Muscle of leg (tissue), 16 donors: ENCODE measurements at places on chromosomes 7 and 10. TPM values are rescaled to one million over a fixed set of nuclear protein-coding genes. Genes with fewer than 3 reads are reported as not detected.

GRCh38 chr10:27153845-27154193 lies 365 bp downstream of the YME1L1 start:
- DNase-seq: no peak
- peaks cover 7% of the 10 kb centered on the region for H3K36me3 ChIP-seq
- H3K27ac ChIP-seq: peak overlapping the region; percentile 100
- no peaks in the 10 kb centered on the region for H3K27me3 ChIP-seq

DNA sequence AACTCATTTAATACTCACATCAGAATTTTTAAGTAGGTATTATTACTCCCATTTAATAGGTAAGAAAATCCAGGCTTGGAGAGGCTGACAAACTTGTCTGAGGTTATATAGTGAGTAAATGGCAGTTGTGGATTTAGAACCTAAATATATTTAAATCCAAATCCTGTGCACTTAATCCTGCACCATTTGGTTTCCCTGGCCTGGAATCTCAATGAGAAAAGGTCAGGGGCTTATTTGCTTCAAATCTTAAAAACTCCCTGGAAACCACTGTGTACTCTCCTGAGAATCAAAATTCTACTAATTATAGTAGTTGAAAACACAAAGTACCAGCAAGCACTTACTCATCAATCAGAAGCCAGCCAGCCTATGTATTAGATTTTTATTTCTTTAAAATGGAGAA lies 97.7 kb downstream of the DNMBP start:
- peaks cover 4% of the 10 kb centered on the region for H3K4me1 ChIP-seq
- peaks cover 19% of the 10 kb centered on the region for H3K36me3 ChIP-seq
- no peaks in the 10 kb centered on the region for H3K27me3 ChIP-seq
- H3K4me3 ChIP-seq: no peak overlapping the region
- H3K27ac ChIP-seq: no peak overlapping the region

DNA sequence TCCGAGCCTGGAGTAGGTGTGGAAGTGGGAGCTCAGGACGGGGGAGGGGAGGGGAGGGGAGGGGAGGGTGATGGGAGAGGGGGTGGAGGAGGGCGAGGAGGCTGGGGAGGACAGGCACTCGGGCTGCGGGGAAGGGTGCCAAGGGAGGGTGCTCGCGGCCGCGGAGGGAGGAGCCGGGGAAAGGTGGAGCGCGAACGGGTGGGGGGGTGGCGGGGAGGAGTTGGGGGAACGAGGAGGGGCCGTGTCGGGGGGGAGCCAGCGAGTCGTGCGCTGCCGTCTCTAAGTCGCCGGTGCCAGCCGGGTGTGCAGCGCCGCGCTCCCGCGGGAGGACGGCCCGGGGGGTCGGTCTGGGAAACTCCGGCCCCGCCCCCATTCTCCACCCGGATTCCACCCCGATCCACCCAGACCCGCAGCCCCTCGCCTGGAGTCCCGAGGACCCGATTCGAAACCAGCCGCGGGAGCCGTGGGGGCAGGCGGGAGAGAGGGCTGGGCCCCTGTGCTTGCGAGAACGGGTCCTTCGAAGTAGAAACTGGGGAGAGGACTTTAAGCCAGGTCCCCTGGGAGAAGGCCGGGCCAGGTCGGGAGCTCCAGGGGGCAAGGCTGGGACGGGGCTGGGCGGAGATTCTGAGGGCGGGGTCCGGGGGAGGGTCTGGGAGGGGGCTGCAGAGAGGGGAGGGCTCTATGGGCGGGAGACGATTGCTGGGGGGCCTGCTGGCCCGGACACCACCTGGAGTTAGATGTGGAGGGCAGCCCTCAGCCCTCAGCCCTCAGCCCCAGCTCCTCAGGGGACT lies at the start of gene ZNF467:
Gene ZNF467, minus strand, starts transcription at position 143 of the 791 bp plus-strand sequence. CDS start 2,556 bp downstream, outside the sequence.
- DNase-seq: peak; percentile 74
- no peaks in the 10 kb centered on the region for H3K36me3 ChIP-seq
- peaks cover 47% of the 10 kb centered on the region for H3K4me1 ChIP-seq
- H3K4me3 ChIP-seq: peak within 1 kb of the TSS; percentile 63

PHYHIPL gene
- total RNA-seq: 0.31 TPM

RTKN2 gene
- 2.4 TPM for total RNA-seq

- H3K27ac ChIP-seq: no peak overlapping the region
- no peaks in the 10 kb centered on the region for H3K4me1 ChIP-seq
- H3K27me3 ChIP-seq: no peaks in the 10 kb centered on the region
- H3K4me3 ChIP-seq: no peak overlapping the region
- no peaks in the 10 kb centered on the region for H3K36me3 ChIP-seq
These were observed 132.9 kb downstream of the LRRN3 start for GRCh38 chr7:111223802-111224253.

DNA sequence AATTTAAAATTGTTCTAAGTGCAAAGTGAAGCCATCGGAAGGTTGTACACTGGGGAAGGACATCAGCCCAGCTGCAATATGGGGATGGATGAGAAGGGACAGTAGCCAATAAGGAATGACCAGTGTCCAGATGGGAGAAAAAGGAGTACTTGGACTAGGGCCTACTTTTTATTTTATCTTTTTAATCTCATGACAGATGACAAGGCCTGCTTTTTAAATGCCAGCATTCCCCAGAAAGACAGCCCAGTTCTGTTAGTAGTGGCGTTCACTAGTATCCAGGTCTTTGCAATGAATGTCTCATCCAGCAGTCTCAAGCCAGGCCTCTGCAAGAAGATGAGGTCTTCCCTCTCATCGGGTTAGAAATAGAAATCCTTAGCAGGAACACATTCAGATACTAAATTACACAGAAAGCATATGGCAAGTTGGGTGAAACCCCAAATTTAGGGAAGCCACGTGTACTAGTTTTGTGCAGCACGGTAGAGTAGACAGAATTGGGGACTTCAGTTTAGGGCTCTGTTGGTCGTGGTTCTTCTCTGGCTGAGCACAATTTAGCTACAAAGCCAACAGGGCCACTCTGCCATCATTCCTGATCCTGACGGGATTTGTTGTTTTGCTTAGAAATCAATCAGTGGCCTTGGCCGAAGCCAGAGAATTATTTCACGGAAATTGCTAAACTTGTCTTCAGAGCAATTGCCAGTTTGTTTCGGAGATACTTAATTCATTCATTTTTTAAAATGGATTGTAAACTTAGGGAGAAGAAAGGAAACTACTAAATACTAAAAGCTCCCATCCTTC lies 227.8 kb downstream of the ARHGAP21 start:
- no peak overlapping the region for H3K4me3 ChIP-seq
- peaks cover 14% of the 10 kb centered on the region for H3K36me3 ChIP-seq
- peak overlapping the region; percentile 84 for H3K27ac ChIP-seq
- peak; percentile 54 for DNase-seq
- peaks cover 9% of the 10 kb centered on the region for H3K4me1 ChIP-seq

PNLIPRP3 gene
- total RNA-seq: 0.04 TPM

GRCh38 chr10:73774637-73775036 lies 7.2 kb upstream of the CHCHD1 start:
- no peaks in the 10 kb centered on the region for H3K27me3 ChIP-seq
- DNase-seq: no peak
- no peak overlapping the region for H3K27ac ChIP-seq

DNA sequence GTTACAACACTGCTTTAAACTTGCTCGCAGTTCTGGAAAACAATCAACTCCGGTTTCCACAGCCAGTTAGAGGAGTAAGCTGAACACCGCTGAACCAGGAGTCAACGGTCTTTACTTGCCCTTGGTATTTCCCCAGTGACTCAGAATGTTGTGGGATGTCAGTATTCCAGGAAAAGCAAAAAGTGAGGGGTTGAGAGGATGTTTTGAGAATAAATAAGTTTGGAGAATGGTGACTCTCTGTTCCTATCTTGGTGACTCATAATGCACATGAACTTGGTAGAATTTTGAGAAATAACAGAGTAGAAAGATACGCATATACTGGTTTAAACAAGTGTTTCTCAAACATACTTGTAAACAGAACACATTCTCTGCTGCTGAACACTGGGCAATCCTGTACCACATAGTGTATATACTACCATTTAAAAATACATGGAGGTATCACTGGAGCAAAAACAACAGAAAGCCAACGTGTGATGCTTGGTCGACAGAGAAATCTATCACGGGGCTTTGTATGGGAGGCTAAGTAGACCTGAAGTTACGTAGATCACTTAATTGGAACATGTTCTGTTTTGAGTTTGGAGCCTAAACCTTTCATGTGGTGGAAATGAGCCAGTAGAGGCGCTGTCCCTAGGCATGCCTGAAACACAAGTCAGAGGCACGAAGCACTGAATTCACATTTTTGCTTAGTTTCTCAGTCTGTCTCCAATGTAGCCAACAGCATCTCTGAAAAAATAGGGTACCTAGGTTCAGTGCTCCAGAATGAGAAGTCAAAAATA lies 534.3 kb downstream of the PARD3 start:
- no peaks in the 10 kb centered on the region for H3K36me3 ChIP-seq
- H3K27ac ChIP-seq: peak overlapping the region; percentile 4

- no peak overlapping the region for H3K4me3 ChIP-seq
- no peak overlapping the region for H3K27ac ChIP-seq
- peaks cover 8% of the 10 kb centered on the region for H3K4me1 ChIP-seq
- no peaks in the 10 kb centered on the region for H3K36me3 ChIP-seq
- no peaks in the 10 kb centered on the region for H3K27me3 ChIP-seq
These were observed 100.3 kb downstream of the FAS start for GRCh38 chr10:89090756-89091445.

CALHM2 gene
- 10.5 TPM for total RNA-seq

- H3K4me1 ChIP-seq: peaks cover 10% of the 10 kb centered on the region
- H3K4me3 ChIP-seq: no peak overlapping the region
- no peaks in the 10 kb centered on the region for H3K36me3 ChIP-seq
- no peak overlapping the region for H3K27ac ChIP-seq
- peaks cover 17% of the 10 kb centered on the region for H3K27me3 ChIP-seq
- DNase-seq: no peak
These were observed 5.2 kb downstream of the ADAP1 start for GRCh38 chr7:949021-949934.

GRCh38 chr7:41916450-41916927 lies 213.6 kb upstream of the INHBA start:
- no peaks in the 10 kb centered on the region for H3K36me3 ChIP-seq
- H3K4me1 ChIP-seq: peaks cover 7% of the 10 kb centered on the region
- H3K27me3 ChIP-seq: no peaks in the 10 kb centered on the region
- H3K27ac ChIP-seq: no peak overlapping the region
- DNase-seq: peak; percentile 80

DNA sequence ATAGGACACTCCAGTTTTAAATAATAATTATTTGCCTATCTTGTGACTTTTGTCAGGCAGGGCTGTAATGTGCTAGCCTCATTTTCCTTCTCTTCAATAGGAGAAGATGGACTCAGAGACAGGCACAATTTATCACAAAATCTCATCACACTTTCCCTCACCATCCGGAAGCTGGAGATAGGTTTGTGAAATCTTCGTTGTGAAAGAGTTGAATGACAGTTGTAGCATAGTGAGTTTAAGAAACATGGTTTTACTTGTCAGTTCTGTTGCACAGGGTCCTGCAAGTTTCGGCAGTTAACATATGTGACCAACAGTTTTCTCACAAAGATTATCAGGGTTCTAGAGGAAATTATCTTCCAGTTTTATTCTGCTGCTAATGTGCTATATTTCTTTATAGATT lies 37.7 kb upstream of the MAP3K8 start:
- H3K4me3 ChIP-seq: no peak overlapping the region
- H3K27ac ChIP-seq: no peak overlapping the region
- H3K36me3 ChIP-seq: no peaks in the 10 kb centered on the region
- peaks cover 14% of the 10 kb centered on the region for H3K4me1 ChIP-seq
- DNase-seq: no peak

TMEM229A gene
- not detected for total RNA-seq

DNA sequence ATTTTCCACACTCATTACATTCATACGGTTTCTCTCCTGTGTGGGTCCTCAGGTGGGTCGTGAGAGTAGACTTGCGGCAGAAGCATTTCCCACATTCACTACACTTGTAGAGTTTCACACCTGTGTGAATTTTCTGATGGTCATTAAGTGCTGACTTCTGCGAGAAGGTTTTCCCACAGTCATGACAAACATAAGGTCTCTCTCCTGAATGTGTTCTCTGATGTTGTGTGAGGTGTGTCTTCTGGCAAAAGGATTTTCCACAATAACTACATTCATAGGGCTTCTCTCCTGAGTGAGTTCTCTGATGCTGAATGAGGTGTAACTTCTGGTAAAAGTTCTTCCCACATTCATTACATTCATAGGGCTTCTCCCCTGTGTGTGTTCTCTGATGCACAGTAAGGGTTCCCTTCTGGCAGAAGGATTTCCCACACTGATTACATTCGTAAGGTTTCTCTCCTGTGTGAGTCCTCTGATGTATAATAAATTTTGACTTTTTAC lies 15.1 kb downstream of the ZNF12 start:
- H3K4me1 ChIP-seq: no peaks in the 10 kb centered on the region
- no peak overlapping the region for H3K4me3 ChIP-seq
- H3K27ac ChIP-seq: no peak overlapping the region
- no peaks in the 10 kb centered on the region for H3K27me3 ChIP-seq
- H3K36me3 ChIP-seq: peaks cover 83% of the 10 kb centered on the region
- DNase-seq: no peak

DNA sequence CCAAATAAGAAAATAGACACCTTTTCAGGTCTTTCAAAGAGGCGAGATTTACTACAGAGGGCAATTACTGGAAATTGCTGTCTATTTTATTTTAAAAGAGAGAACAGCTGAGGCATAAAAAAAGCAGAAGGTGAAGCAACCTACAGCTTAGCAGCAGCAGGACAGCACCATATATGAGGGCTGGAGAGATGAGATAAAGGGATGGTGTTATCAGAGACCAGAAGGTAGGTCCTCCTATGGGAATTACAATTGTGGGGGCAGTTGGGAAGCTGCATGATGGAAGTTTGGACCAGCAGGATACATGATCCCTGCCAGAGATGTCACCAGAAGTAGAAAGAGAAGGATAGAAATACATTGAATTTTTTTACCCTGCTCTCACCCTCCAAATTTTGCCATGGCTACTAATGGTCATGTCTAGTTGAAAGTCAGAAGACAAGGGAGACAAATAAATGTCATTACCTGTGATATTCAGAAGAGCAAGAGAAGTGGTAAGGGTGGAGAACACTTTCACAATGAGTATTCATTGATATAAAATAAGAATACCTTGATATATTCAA lies 77.2 kb upstream of the CALCR start:
- no peaks in the 10 kb centered on the region for H3K36me3 ChIP-seq
- no peaks in the 10 kb centered on the region for H3K4me1 ChIP-seq
- H3K4me3 ChIP-seq: no peak overlapping the region
- H3K27ac ChIP-seq: no peak overlapping the region
- H3K27me3 ChIP-seq: no peaks in the 10 kb centered on the region
- DNase-seq: no peak

- H3K4me1 ChIP-seq: peaks cover 4% of the 10 kb centered on the region
- no peaks in the 10 kb centered on the region for H3K36me3 ChIP-seq
These were observed 12.9 kb upstream of the FIGNL1 start for GRCh38 chr7:50463035-50463434.

GRCh38 chr10:82267960-82268359 lies 393.0 kb downstream of the NRG3 start:
- no peaks in the 10 kb centered on the region for H3K27me3 ChIP-seq
- H3K27ac ChIP-seq: no peak overlapping the region
- no peaks in the 10 kb centered on the region for H3K36me3 ChIP-seq
- DNase-seq: no peak
- no peak overlapping the region for H3K4me3 ChIP-seq

DNA sequence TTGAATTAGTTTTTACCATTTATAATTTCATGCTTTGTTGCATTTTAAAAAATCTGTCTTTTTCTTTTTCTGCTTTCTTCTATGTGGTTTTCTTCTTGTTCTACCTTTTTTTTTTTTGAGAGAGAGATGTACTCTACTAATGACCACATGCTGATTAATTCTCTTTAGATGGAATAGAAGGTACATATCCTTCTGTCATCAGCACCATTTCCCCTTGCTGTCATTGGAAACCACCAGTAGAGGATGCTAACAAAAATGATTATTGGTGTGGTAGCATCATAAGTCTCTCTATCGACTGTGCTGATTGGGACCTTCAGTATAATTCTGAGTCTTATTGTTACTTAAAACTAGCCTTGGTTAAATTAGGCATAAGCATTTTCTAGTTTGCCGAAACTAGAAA lies 3.6 kb downstream of the ZEB1 start:
- H3K36me3 ChIP-seq: no peaks in the 10 kb centered on the region
- no peaks in the 10 kb centered on the region for H3K27me3 ChIP-seq
- H3K4me3 ChIP-seq: no peak overlapping the region

SH2B2 gene
- 4.4 TPM for total RNA-seq
